Ovary (tissue), 10 donors: ENCODE measurements at places on chromosomes 2 and 18.
A peak's percentile ranks its signal among the peaks of the same experiment; 100 is the strongest.

GRCh38 chr2:180411661-180412060 lies 404.6 kb upstream of the CWC22 start:
- no peak for DNase-seq

DNA sequence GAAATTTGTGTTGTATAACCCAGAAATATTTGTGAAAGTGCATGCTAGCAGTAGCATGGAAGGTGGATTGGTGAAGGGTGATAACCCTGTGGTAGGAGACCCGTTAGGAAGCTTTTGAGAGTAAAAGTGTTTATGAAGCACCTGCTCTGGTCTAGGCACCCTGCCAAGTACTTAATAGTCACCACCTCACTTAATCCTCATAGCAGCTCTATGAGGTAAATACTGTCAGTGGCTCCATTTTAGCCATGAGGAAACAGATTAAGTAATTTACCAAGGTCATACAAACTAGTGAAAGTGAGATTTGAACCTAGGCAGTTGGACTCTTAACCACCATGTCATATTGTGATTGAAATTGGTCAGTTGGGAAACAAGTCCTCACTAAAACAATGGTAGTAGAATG lies 66.8 kb downstream of the TET3 start:
- DNase-seq = no peak

DNA sequence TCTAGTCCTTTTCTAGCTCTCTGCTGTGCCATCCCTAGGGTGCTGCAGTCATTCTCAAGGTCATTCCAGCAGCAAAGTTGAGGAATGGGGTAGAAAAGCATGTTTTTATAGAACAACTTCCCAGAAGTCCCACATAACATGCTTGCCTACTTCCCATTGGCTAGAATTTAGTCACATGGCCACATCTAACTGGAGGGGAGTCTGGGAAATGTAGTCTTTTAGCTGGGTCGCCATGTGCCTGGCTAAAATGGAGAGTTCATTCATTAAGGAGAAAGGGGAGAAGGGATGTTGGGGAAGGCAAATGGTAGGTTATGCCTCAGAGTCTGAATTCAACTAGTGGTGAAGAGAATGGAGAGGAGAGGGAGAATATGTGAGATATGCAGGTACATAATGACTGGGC lies 85.7 kb downstream of the SLC4A3 start:
- no peak for DNase-seq

DNA sequence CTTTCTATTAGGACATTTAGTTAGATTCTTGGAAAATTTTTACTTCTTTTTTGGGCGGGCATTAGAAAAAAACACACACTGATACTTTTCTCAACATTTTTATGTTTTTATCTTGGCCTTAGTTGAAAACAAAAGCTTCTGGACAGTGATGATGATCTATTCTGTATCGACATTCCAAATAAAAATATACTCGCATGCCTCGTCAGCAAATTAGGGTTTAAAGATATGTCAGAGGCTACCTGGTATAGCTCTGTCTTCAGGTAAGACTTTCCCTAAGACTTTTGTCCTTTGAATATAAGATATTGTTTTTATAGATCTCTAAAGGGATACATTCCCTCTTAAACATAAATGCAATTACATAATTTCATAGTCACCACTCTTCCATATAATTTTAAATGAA lies 816.8 kb downstream of the LRP1B start:
- DNase-seq = no peak

- DNase-seq = no peak
Measured at GRCh38 chr2:52749764-52750163, 1017.8 kb upstream of the CHAC2 start.

- no peak for DNase-seq
Measured at GRCh38 chr2:72155151-72155550, 7.5 kb upstream of the CYP26B1 start.

DNA sequence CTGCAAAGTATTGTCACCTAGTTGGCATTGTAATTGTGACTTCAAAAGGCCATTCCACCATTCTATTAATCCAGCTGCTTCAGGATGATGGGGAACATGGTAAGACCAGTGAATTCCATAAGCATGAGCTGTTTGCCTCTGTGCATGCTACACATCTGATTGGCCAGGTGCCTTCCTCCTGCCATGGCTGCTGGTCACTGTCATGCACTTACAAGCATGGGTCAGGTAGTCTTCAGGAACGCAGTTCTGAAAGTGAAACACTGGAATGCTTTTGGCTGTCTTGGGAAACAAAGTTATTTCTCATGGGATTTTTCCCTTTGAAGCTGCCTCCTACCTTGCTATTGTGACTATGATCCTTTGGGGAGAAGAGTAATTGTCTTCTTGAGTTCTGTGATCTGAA lies 267.6 kb downstream of the GBX2 start:
- DNase-seq = no peak

DNA sequence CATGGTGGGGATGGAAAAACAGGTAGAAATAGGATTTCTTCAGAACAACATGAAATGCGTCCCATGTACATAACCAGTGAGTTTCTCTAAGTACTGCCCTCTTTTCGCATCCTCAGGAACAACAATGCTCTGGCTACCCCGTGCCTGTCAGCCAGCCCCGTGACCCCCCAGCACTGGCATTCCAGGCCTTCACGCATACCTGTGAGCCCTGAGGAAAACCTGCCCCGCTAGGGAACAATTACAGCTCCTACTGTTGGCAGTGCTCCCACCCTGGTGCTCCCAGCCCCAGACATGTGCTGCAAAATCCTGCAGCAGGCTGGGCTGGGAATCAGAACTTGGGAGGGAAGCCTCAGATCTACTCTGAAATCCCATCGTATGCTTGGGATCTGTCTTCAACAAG lies 9.1 kb downstream of the SMAD7 start:
- no peak for DNase-seq

- no peak for DNase-seq
Measured at GRCh38 chr2:69285379-69285894, 101.6 kb downstream of the GFPT1 start.

DNA sequence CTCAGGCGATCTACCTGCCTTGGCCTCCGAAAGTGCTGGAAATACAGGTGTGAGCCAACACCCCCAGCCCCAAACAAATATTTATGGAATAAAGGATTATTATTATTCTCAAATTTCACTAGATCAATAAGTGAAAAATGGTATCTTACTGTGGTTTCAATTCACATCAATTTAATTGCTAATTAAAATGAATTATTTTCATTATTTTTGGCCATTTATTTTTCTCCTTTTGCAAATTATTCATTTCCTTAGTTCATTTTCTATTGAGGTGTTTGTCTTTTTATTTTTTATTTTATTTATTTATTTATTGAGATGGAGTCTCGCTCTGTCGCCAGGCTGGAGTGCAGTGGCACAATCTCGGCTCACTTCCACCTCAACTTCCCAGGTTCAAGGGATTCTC lies 11.9 kb upstream of the HS6ST1 start:
- no peak for DNase-seq

DNA sequence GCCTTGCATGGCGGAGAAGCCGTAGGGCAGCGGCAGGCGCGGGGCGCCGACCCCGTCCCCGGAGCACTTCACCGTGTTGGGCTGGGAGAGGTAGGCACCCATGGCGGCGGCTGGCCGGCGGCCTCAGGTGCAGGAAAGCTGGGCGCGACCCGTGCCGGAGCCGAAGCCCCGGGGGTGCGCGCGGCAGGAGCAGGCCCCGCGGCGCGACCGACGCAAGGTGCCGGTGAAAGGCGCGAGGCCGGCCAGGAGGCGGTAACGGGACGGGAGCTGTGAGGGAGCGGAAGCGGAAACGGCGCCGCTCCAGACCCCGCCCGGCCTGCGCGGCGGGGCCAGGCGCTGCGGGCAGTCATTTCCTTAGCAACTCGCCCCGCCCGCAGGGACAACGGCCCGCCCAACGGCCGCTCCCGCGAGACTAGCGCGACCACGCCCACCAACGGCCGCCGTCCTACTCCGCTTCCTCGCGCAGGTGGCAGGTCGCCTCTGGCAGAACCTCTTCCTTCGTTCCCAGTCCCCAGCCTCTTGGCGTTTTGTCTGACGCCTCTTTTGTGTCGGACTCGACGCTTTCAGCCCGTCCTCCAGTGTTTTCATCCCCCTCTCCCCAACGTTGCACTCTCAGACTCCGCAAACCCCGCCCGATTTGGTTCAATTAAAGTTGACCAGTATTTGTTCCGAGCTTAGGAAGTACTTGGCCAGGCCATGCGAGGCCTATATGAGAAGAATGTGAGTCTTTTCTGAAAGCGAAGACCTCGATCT lies at the start of gene PPM1G:
TSS of gene PPM1G (minus strand) at position 271 of the 753 bp plus-strand sequence. CDS start at position 102, 169 bp downstream.
- DNase-seq = peak; percentile 94

DNA sequence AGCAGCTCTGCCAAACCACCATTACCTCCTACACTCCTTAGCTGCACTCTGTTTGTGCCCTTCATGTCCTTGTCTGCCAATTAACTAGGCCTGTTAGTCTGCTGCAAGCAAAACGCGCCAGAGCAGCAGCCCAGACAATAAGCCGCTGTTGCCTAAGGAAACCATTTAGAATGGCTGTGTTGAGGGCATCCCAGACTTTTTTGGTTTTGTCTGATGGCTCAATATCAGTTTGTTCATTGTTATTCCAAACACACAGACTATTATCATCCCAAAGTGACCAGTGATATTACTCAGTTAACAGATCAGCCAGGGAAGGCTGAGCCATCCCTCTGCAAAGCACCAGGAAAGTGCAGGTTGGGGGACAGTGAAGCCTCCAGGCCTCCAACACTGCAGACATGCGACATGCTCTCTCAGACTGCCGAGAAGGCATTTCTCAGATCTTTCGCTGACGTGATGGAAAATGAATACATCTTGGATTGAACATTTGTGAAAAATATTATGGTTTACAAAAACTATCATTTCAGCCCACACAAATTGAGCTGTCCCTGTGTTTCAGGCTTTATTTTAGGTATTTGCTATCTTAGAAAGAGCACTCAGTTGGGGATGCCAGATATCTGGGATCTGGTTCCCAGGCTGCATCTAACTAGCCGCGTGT lies 182.0 kb upstream of the HNRNPA3 start:
- DNase-seq = no peak

DNA sequence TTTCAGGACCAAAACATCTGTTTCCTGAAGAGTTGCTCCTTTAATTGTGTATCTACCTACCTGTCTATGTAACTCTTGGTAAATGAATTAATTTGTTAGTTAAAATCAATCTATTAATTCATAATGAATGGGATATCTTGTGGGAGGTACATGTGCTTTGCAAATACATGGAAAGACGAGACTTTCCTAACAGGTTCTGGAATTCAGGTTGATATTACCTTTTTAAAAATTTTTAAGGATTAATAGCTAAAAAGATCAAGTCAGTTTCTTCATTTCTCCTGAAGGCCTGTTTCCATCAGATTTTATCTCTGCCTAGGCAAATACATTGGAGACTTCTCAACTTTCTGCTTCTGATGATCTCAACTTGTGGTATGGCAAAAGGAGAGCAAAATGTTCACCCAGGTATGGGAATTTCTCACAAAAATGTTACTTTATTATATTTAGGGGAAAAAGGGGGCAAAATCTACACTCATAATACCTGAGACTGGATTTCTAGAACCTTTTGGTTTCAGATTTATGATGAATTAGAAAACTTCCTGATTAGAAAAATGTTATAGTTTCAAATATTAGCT lies 7.4 kb downstream of the TFPI start:
- no peak for DNase-seq

DNA sequence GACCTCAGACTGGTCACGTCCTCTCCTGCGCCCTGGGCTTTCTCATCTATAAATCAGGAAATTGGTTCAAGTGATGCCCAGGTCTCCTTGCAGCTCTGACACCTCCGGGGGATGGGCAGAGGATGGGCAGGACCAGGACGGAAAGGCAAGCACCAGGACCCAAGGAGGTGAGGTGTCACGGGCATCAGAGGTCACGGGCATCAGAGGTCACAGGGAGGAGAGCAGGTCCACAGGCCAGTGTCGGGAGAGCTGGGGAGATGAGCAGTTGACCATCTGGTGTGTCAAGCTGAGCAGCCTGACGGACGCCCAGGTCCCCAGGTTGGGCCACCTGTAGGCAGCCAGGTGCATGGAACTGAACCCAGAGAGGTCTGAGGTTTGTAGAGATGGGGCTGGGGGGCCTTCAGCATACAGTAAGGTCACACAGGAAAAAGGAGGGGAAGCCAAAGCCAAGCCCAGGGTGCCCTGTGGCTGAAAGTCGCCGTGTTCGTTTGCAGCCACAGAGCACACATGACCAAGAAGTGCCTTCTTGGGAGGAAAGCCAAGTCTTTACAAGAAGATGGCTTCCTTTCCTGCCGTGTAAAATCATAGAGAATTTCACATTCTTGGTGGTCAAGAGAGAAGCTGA lies 240.4 kb downstream of the ATAD2B start:
- DNase-seq = no peak

DNA sequence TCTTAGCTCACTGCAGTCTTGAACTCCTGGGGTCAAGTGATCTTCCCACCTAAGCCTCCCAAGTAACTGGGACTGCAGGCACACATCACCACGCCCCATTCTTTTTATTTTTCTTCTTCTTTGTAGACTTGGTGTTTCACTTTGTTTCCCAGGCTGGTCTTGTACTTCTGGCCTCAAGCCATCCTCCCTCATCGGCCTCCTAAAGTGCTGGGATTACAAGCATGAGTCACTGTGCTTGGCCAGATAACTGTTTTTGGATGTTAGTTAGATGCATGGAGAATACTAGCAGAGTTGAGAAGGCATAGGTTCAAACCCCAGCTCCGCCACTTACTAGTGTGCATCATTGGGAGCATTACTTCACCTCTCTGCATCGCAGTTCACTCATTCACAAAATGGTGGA lies 88.3 kb downstream of the TXNL1 start:
- no peak for DNase-seq

- no peak for DNase-seq
Measured at GRCh38 chr18:78031589-78031988, 781.9 kb downstream of the GALR1 start.

DNA sequence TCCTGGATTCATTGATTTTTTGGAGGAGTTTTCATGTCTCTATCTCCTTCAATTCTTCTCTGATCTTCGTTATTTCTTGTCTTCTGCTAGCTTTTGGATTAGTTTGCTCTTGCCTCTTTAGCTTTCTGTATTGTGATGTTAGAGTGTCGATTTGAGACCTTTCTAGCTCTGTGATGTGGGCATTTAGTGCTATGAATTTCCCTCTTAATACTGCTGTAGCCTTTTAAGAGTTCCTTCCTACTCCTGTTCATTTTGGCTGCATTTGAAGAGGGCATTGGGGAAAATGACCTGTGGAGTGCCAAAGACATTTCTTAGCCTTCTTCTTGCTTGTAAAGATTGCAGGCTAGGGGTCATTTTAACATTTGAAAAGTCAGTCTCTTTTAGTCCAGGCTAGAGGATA lies 463.8 kb upstream of the GCFC2 start:
- no peak for DNase-seq

DNA sequence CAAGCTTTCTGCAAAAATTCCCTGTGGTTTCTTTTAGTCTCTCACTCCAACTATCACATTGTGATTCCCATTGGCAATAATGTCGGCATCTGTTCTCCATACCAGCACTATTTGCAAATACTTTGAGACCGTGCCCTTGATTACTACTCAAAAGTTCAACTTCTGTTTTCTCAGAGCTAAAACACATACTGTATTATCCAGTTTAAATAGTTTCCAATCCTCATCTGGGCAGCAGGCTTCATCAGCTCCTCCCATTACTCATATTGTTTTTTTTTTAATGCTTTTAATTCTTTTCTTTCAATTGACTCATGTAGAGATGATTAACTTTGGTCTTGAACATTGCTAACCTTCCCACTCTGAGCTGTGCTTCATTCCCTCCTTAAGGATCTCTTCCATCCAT lies 135.8 kb downstream of the METTL8 start:
- no peak for DNase-seq

GRCh38 chr2:144946263-144946662 lies 426.3 kb upstream of the ZEB2 start:
- no peak for DNase-seq

GRCh38 chr18:37524498-37525261 lies 40.9 kb downstream of the CELF4 start:
- no peak for DNase-seq

- no peak for DNase-seq
Measured at GRCh38 chr2:171109020-171109419, 51.7 kb downstream of the TLK1 start.
